Gastrocnemius medialis (tissue), 4 donors: ENCODE measurements at places on chromosomes 4 and X. TPM values are rescaled to one million over a fixed set of nuclear protein-coding genes. Genes with fewer than 3 reads are reported as not detected.

- H3K4me1 ChIP-seq: no peaks in the 10 kb centered on the region
- peaks cover 9% of the 10 kb centered on the region for H3K27me3 ChIP-seq
- no peak overlapping the region for H3K4me3 ChIP-seq
- no peaks in the 10 kb centered on the region for H3K36me3 ChIP-seq
Measured at GRCh38 chrX:111131572-111131971, 35.6 kb downstream of the PAK3 start.

DNA sequence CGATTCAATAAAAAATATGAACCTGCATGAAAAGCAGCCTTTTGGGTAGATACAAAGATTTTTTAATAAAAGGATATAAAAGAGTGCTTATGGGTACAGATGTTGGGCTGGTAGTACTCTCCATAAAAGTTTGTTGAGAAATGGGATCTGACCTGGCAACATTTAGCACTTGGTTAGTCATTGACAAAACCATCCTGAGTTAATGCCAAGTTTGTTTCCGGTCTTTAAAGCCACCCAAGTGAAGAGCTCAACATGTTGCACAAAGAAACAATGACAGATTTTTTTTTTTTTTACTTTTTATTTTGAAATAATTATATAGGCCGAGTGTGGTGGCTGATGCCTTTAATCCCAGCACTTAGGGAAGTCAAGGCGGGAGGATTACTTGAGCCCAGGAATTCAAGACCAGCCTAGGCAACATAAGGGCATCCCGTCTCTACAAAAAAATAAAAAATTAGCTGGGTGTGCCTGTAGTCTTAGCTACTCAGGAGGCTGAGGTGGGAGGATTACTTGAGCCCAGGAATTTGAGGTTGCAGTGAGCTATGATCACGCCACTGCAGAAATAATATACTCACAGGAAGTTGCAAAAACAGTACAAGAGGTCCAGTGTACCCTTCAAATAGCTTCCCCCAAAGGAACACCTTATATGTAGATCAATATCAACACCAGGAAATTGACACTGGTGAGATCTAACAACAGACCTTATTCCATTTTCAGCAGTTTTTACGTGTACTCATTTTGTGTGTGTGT lies 16.6 kb downstream of the CHST7 start:
- no peak overlapping the region for H3K4me3 ChIP-seq
- peaks cover 30% of the 10 kb centered on the region for H3K4me1 ChIP-seq
- H3K27ac ChIP-seq: peak overlapping the region; percentile 63
- no peaks in the 10 kb centered on the region for H3K27me3 ChIP-seq
- H3K36me3 ChIP-seq: no peaks in the 10 kb centered on the region
- no peak for DNase-seq

- H3K4me3 ChIP-seq: no peak overlapping the region
- no peaks in the 10 kb centered on the region for H3K36me3 ChIP-seq
- H3K27ac ChIP-seq: no peak overlapping the region
- no peaks in the 10 kb centered on the region for H3K27me3 ChIP-seq
- H3K4me1 ChIP-seq: no peaks in the 10 kb centered on the region
- DNase-seq: no peak
Measured at GRCh38 chr4:7902101-7902553, 37.5 kb downstream of the AFAP1 start.

DNA sequence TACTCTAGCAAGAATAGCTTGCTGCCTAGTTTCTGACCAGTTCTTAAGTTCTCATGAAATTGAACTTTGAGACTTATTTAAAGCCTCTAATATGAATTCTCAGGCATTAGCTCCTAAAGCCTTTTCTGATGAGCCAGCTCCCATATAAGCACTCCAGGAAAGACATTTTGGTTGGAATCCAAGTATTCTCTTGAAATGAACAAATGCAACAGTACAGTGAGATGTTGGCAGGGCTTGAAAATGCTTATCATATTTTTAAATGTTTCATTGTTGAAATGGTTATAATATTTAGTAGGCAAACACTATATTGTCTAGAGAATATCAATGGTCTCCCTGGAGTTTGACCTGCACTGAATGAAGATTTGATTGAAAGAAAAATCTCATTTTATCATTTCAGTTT lies 240.3 kb downstream of the ANK2 start:
- no peaks in the 10 kb centered on the region for H3K27me3 ChIP-seq
- no peak overlapping the region for H3K4me3 ChIP-seq
- no peaks in the 10 kb centered on the region for H3K36me3 ChIP-seq
- DNase-seq: no peak
- no peaks in the 10 kb centered on the region for H3K4me1 ChIP-seq
- H3K27ac ChIP-seq: no peak overlapping the region

DNA sequence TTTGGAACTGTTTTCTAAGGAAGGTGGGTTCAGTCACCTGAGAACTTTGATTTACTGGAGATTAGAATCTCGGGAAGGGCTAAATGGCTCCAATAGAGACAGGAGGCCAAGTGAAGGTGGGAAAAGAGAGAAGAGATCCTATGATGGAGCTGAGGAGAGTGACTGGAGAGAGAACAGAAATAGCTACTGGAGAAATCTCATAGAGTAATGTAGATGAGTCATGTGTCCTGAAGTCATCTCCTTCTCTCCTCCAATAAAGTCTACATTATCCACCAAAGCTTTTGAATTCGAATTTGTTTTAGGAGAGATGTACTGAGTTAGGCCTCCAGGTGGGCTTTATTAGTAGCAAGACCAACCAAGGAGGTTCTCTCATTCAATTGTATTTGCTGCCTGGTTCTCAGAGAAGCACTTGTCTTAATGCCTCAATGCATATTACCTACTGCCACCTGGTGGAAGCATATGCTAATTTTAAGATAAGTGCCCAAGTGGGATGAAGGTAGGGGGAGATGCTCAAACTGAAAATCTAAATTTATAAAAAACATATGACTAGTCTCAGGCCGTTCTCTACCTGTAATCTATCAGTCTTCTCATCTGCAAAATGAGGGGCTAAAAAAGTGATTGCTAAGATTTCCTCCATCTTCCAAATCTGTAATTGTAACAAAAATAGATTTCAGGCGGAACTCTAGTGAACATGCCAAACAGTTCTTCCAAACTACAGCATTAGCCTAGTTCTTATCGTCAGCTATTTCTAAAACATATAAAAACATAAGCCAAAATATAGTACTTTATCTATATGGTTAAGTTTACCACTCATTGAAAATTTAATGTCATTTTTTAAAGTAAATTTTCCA lies 24.4 kb downstream of the TXK start:
- no peak for DNase-seq
- no peak overlapping the region for H3K4me3 ChIP-seq
- H3K36me3 ChIP-seq: no peaks in the 10 kb centered on the region
- no peaks in the 10 kb centered on the region for H3K4me1 ChIP-seq
- H3K27me3 ChIP-seq: no peaks in the 10 kb centered on the region
- no peak overlapping the region for H3K27ac ChIP-seq

DNA sequence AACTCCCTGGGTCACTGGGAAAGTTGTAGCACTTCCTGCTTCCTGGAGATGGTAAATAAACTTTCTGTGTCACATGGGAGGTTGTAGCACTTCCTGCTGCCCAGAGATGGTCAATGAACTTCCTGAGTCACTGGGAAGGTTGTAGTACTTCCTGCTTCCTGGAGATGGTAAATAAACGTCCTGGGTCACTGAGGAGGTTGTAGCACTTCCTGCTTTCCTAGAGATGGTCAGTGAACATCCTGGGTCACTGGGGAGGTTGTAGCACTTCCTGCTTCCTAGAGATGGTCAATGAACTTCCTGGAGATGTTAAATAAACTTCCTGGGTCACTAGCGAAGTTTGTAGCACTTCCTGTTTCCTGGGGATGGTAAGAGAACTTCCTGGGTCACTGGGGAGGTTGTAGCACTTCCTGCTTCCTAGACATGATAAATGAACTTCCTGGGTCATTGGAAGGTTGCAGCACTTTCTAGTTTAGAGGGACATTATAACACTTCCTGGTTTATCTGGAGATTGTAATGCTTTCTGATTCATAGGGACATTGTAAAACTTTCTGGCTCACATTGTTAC lies 62.3 kb upstream of the CD99 start:
- no peak for DNase-seq
- H3K27me3 ChIP-seq: no peaks in the 10 kb centered on the region
- peaks cover 10% of the 10 kb centered on the region for H3K36me3 ChIP-seq

GRCh38 chr4:56220261-56220660 lies 167.0 kb downstream of the AASDH start:
- no peak overlapping the region for H3K27ac ChIP-seq
- no peaks in the 10 kb centered on the region for H3K27me3 ChIP-seq
- H3K36me3 ChIP-seq: no peaks in the 10 kb centered on the region
- no peak for DNase-seq

- H3K27me3 ChIP-seq: no peaks in the 10 kb centered on the region
- H3K27ac ChIP-seq: no peak overlapping the region
- H3K4me3 ChIP-seq: no peak overlapping the region
- no peaks in the 10 kb centered on the region for H3K36me3 ChIP-seq
- H3K4me1 ChIP-seq: no peaks in the 10 kb centered on the region
Measured at GRCh38 chrX:7223271-7223670, 75.3 kb upstream of the PUDP start.

GRCh38 chr4:2411786-2412510 lies 6.5 kb downstream of the ZFYVE28 start:
- H3K36me3 ChIP-seq: no peaks in the 10 kb centered on the region
- H3K4me1 ChIP-seq: peaks cover 23% of the 10 kb centered on the region
- peaks cover 7% of the 10 kb centered on the region for H3K27me3 ChIP-seq
- no peak overlapping the region for H3K4me3 ChIP-seq
- no peak overlapping the region for H3K27ac ChIP-seq
- no peak for DNase-seq

DNA sequence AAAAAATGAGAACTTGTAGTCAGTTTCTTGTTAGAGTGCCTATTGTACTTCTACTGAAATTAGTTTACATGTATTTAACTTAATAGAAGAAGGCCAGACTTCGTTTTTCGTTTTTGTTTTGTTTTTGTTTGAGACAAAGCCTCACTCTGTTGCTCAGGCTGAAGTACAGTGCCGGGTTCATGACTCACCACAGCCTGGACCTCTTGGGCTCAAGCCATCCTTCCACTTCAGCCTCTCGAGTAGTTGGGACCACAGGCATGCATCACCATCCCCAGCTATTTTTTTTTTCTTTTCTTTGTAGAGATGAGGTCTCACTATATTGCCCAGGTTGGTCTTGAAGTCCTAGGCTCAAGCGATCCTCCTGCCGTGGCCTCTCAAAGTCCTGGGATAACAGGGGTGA lies 793.9 kb downstream of the ADGRL3 start:
- no peaks in the 10 kb centered on the region for H3K4me1 ChIP-seq
- H3K4me3 ChIP-seq: no peak overlapping the region
- no peak for DNase-seq
- H3K36me3 ChIP-seq: no peaks in the 10 kb centered on the region
- H3K27ac ChIP-seq: no peak overlapping the region
- no peaks in the 10 kb centered on the region for H3K27me3 ChIP-seq

- H3K36me3 ChIP-seq: no peaks in the 10 kb centered on the region
- H3K4me1 ChIP-seq: no peaks in the 10 kb centered on the region
- no peak overlapping the region for H3K27ac ChIP-seq
- DNase-seq: no peak
Measured at GRCh38 chr4:147335183-147335582, 145.7 kb upstream of the EDNRA start.

GRCh38 chr4:159328766-159329165 lies 225.9 kb downstream of the RAPGEF2 start:
- H3K4me1 ChIP-seq: peaks cover 4% of the 10 kb centered on the region
- DNase-seq: no peak
- no peaks in the 10 kb centered on the region for H3K27me3 ChIP-seq
- no peak overlapping the region for H3K4me3 ChIP-seq
- H3K36me3 ChIP-seq: peaks cover 27% of the 10 kb centered on the region

CTAG1A gene
- not detected for total RNA-seq
